T-cell (primary cell): ENCODE measurements at places on chromosomes 16 and 17.

DNA sequence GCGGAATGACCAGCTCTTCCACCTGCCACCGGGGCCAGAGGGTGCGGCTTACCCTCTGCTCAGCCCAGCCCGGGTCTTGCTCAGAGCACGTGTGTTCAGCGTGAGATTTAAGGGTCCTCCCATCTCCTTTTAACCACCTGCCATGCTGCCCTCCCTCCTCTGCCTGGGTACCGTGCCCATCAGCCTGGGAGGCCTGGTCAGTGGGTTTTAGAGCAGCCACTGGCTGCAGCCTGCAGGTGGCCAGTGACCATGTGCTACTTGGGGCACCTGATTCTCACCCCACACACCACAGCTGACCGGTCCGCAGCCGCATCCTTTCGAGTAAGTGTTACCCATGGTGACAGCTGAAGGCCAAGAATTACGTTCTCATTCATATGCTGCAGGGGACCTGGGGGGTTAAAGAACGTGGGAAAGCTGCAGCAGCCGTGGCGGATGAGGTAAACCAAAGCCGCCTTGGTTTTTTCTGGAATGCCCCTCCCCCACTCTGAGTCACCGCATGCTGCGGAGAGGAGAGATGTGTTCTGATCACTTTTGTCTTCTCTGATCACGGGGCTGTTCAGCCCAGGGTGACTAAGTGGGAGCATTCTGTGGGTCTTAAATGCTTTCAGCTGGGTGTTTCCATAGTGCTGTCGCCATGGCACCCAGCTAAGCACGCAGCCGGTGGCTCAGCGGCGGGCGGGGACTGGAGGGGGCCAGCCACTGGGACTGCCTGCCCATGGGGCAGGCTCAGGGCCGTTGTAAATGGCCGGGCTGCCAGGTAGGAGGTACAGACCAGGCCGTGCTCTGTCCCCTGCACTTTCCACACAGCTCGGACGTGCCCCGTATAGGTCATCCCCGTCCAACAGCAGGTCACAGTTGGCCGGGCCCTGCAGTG is 59.8 kb downstream of the BAIAP2 start:
- peak overlapping the region; percentile 87 for H3K27ac ChIP-seq
- no peaks in the 10 kb centered on the region for H3K36me3 ChIP-seq
- no peaks in the 10 kb centered on the region for H3K27me3 ChIP-seq
- DNase-seq: peak; percentile 79
- H3K4me1 ChIP-seq: peaks cover 25% of the 10 kb centered on the region
- no peak overlapping the region for H3K4me3 ChIP-seq

DNA sequence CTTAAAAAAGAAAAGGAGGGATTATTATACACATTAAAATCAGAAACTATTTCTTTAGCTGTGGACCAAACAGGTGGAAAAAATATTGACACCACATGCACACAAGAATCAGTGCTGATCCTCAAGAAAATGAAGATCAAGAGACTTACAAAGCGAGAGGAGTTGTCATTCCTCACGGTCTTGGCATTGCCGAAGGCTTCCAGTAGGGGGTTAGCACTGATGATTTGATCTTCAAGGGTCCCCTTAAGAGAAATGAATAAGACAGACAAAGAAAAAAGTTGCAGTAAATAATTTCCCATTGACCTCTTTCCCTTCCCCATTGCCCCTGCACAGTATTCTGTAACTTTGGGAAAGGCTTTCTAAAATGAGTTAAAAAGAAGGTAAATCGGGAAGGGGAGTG is 6.0 kb downstream of the MYH4 start:
- H3K27me3 ChIP-seq: peaks cover 3% of the 10 kb centered on the region
- H3K4me3 ChIP-seq: no peak overlapping the region
- no peaks in the 10 kb centered on the region for H3K4me1 ChIP-seq
- no peak overlapping the region for H3K27ac ChIP-seq
- DNase-seq: no peak

- peaks cover 3% of the 10 kb centered on the region for H3K4me1 ChIP-seq
- peaks cover 16% of the 10 kb centered on the region for H3K27me3 ChIP-seq
- H3K36me3 ChIP-seq: no peaks in the 10 kb centered on the region
- DNase-seq: no peak
- H3K27ac ChIP-seq: no peak overlapping the region
These were observed 105.0 kb downstream of the C16orf78 start for GRCh38 chr16:49478616-49479015.

DNA sequence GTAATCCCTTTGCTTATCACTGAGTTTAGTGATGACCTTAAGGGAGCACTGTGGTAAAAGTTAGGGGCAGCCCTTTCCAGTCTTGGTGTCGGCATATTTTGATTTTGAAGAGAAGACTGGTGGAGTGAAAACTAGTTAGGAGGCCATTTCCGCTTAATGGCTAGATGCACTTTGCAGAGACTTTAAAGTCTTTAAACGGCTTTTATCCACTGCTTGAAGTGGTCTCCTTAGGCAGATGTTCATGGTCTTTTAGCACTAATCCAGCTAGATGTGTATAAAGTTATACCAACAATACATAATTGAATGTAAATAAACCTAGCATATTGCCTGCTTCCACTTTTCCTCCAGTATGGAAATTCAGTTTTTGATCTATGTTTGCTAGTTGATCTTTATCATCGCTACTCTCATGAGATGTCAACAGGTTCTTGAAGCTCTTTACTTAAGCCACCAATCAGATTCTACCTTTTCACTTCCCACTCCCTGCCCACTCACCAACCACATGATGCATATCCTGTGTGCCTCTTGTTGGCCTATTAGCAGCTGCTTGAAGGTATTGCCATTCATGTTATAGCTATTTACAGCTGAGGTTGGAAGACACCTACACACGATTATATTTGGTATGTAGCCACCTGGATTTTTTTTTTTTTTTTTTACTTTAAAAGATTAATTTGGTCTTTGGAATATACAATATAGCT is 132.0 kb downstream of the NLK start:
- peak; percentile 13 for DNase-seq
- H3K36me3 ChIP-seq: no peaks in the 10 kb centered on the region
- H3K27me3 ChIP-seq: no peaks in the 10 kb centered on the region
- H3K27ac ChIP-seq: no peak overlapping the region
- peaks cover 20% of the 10 kb centered on the region for H3K4me1 ChIP-seq
- H3K4me3 ChIP-seq: no peak overlapping the region

DNA sequence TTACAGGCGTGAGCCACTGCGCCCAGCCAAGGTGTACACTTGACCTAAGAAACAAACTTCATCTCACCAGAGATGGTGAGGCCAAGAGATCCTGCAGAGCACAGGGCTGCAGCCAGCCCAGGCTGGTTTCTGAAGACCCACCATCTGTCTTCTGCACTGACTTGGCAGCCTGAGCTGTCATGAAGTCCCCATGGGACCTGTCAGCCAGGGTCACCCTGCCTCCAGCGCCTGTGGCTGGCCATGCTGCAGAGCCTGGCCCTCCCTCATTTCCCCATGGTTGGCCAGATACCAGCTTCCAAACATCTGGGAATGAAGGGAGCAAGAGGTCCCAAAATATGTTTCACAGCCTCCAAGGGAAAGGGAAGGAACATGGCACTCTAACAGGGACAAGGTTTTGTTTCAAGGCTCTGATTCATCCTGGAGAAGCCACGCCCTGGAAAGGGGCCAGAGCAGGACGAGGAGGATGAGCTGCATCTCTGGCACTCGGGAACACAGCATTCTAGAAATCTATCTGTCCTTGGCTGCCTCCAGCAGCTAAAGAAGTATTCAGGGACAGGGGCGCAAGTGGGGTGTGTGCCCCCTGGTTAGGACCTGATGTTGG is 45.3 kb downstream of the DDX19A start:
- no peaks in the 10 kb centered on the region for H3K27me3 ChIP-seq
- H3K4me1 ChIP-seq: peaks cover 10% of the 10 kb centered on the region
- H3K27ac ChIP-seq: no peak overlapping the region
- H3K36me3 ChIP-seq: peaks cover 17% of the 10 kb centered on the region
- H3K4me3 ChIP-seq: no peak overlapping the region

GRCh38 chr17:81331527-81332043 is 36.5 kb upstream of the SLC38A10 start:
- no peaks in the 10 kb centered on the region for H3K36me3 ChIP-seq
- no peaks in the 10 kb centered on the region for H3K27me3 ChIP-seq
- no peak overlapping the region for H3K4me3 ChIP-seq
- H3K27ac ChIP-seq: no peak overlapping the region
- H3K4me1 ChIP-seq: peaks cover 10% of the 10 kb centered on the region
- no peak for DNase-seq

DNA sequence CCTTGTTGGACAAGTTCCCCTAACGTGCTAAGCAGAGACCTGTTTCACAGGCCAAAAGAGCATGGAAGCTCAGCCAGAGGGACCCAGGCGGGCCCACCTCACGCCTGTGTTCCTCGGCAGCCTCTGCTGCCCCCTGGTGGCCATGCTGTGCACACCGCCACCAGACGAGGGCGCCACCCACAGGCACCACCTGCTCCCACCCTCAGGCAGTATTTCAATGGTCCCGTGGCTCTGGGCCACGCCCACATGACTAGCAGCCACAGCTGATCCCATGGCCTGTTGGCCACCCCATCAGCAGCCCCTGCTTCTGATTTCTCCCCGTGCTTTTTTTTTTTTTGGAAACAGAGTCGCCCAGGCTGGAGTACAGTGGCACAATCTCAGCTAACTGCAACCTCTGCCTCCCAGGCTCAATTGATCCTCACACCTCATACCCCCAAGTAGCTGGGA is 18.9 kb downstream of the MPG start:
- no peak overlapping the region for H3K4me3 ChIP-seq
- peaks cover 8% of the 10 kb centered on the region for H3K36me3 ChIP-seq
- H3K27me3 ChIP-seq: no peaks in the 10 kb centered on the region
- peak; percentile 79 for DNase-seq
- H3K27ac ChIP-seq: no peak overlapping the region

- H3K27ac ChIP-seq: no peak overlapping the region
- no peak overlapping the region for H3K4me3 ChIP-seq
- peaks cover 3% of the 10 kb centered on the region for H3K4me1 ChIP-seq
These were observed 22.1 kb downstream of the IRF8 start for GRCh38 chr16:85921026-85921425.

GRCh38 chr17:76574166-76574565 is 11.5 kb downstream of the ST6GALNAC2 start:
- no peaks in the 10 kb centered on the region for H3K36me3 ChIP-seq
- no peaks in the 10 kb centered on the region for H3K4me1 ChIP-seq
- H3K27me3 ChIP-seq: no peaks in the 10 kb centered on the region
- no peak overlapping the region for H3K27ac ChIP-seq
- no peak overlapping the region for H3K4me3 ChIP-seq

DNA sequence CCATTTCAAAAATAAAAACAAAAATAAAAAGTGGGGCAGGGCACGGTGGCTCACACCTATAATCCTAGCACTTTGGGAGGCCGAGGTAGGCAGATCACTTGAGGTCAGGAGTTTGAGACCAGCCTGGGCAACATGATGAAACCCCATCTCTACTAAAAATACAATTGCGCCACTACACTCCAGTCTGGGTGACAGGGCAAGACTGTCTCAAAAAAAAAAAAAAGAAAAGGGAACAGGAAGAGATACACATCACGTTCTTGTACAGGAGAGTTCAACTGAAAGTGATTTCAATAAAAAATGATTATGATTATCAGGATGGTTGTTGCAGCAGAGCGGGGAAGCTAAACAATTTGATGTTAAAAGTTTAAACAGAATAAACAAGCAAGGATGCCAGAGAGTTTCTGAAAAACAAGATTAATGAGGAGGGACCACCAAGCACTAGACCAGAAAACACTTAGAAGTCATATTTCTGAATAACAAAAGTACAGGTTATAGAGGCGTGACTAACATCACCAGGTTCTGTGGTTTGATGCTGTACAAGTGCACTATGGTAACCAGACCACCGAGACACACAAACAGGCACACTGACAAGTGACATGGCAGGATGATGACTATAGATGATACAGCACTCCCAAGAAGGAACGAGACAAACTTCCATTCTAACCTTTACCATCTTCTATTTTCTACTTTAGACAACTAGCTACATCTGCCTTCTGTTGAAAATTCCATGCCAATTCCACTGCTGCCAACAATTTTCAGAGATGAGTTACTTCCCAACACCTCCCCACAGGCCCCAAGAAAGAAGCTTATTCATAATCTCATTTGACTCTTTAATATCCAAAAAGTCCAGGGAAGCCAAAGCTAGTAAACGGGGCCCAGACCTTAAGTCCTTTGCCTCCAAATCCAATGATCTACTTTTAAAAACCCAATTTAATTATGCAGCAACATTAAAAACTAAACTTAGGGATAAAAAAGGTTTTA is 11.8 kb downstream of the DNAJA2 start:
- no peaks in the 10 kb centered on the region for H3K4me1 ChIP-seq
- no peak for DNase-seq
- H3K27me3 ChIP-seq: no peaks in the 10 kb centered on the region

DNA sequence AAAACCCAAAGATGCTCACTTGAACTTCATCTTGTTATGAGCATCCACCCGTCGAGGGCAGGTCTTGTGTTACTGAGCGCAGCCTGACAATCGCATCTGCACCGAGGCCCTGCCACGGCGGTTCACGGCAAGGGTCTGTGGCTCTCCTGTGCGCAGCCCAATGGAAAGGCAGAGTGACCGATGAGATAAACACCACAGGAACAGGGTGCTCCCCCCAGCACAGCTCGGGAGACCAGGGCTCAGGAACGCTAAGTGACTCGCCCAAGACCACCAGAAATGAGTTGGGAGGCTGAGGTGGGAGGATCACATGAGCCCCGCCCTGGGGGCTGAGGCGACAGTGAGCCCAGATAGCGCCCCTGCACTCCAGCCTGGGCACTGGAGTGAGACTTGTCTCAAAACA is 134.7 kb downstream of the ANKRD11 start:
- no peak for DNase-seq
- no peaks in the 10 kb centered on the region for H3K27me3 ChIP-seq
- no peak overlapping the region for H3K27ac ChIP-seq
- H3K36me3 ChIP-seq: no peaks in the 10 kb centered on the region
- H3K4me3 ChIP-seq: no peak overlapping the region

GRCh38 chr17:39547713-39548478 is 59.8 kb downstream of the NEUROD2 start:
- no peaks in the 10 kb centered on the region for H3K27me3 ChIP-seq
- H3K36me3 ChIP-seq: peaks cover 5% of the 10 kb centered on the region
- H3K4me1 ChIP-seq: no peaks in the 10 kb centered on the region
- DNase-seq: peak; percentile 69

- H3K27ac ChIP-seq: peak overlapping the region; percentile 92
- no peak for DNase-seq
- H3K4me1 ChIP-seq: no peaks in the 10 kb centered on the region
- H3K4me3 ChIP-seq: no peak overlapping the region
- no peaks in the 10 kb centered on the region for H3K27me3 ChIP-seq
- peaks cover 20% of the 10 kb centered on the region for H3K36me3 ChIP-seq
These were observed 8.0 kb upstream of the SLC35B1 start for GRCh38 chr17:49715717-49716279.

DNA sequence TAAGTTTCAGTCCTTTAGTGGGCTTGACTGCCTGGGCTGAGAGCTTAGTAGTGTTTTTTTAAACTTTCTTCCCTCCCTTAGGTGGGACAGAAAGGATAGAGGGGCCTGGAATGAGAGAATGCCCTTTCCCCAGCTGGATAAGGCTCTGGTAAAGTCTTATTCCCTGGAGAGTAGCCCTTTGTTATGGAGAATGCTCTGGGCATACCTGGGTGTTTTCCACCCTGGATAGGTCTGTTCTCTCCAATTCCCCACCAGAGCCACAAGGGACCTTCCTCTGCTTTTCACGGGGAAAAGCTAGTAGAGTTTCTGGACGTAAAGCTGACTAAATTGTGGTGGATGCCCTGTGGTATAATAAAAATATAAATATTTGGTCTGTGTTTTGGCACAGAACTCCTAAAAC is 164.1 kb downstream of the HS3ST4 start:
- no peak overlapping the region for H3K4me3 ChIP-seq
- DNase-seq: no peak
- no peaks in the 10 kb centered on the region for H3K4me1 ChIP-seq
- no peak overlapping the region for H3K27ac ChIP-seq
- no peaks in the 10 kb centered on the region for H3K36me3 ChIP-seq
